Left lung (tissue), 14 donors: ENCODE measurements at places on chromosomes 4 and X. TPM values are rescaled to one million over a fixed set of nuclear protein-coding genes. Genes with fewer than 3 reads are reported as not detected.

The GRIA3 gene
- 1.5 TPM for polyA plus RNA-seq

The MGAT4D gene
- not detected for polyA plus RNA-seq

DNA sequence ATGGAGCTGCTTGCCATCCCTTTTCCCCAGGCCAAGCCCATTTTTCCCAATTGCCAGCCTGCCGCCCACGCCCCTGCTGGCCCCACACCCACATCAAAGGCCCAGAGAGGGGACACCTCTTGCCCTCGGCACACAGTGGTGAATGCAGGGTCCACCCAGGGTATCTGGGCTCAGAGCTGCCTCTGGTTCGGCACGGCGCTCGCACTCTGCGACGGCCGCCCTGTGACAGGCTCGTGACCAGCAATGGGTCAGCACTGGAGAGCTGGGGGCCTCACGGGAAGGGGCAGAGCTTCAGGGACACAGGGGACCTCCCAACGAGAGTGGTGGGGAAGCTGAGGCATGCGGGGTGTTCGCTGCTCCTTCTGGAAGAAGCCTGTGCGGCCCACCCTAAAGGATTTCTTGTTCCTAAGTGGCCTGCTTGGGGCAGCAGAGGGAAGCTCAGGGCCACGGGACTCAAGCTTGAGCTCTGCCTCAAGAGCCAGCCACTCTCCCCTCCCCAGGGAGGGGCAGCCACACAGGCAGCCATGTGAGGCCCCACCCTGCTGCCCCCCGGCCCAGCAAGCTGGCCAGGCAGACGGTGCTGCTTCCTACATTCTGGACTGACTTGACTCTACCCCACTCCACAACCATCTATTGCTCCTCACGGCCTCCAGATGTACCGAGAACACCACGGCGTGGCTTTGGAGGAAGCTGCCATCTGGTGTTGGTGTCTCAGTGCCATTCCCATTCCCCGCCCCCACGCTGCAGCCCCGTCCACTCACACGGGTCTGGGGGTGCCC, 73.7 kb downstream of the ABLIM2 start:
- DNase-seq: no peak

- peak; percentile 93 for DNase-seq
Observed at GRCh38 chr4:147731580-147732517, at the start of gene ARHGAP10. TSS of gene ARHGAP10 (plus strand) at chr4:147732088. CDS start at chr4:147732302, 214 bp downstream.

The LAS1L gene
- 42.6 TPM for polyA plus RNA-seq

DNA sequence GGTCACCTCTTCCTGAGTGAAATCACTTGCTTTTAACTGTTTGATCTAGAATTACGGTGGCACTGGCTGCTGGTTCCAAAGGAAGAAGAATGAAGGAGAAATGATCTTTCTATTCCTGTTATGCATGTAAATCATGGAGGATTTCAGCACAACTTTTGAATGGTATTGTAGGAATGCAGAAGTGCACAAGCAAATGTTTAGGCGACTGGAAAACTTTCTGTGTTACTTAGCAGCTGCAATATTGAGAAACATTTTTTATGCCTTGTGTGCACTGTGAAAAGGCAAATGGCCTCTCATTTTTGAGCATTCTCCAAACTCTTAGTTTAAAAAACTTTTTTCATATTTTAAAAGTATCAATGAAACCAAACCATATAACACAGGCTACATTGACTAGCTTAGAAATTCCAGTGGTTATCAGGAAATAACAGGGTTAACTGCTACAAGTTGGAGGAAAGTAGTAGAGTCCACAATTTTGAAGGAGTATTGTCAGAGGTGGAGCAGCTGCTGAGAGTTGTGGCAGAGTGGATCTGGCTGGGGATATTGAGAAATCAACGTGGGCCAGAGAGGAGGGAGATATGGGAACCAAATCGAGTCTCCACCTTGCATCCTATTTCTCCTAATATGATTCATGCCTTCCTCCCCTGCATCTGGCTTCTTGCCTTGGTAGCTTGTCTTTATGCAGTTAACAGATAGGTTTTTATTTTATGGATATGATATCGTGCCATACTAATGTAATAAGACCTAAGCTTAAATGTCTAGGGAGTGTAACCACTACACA, 32.0 kb upstream of the FHL1 start:
- no peak for DNase-seq
